ENCODE measurements at places on chromosomes 1 and 21.
A peak's percentile ranks its signal among the peaks of the same experiment; 100 is the strongest.

DNA sequence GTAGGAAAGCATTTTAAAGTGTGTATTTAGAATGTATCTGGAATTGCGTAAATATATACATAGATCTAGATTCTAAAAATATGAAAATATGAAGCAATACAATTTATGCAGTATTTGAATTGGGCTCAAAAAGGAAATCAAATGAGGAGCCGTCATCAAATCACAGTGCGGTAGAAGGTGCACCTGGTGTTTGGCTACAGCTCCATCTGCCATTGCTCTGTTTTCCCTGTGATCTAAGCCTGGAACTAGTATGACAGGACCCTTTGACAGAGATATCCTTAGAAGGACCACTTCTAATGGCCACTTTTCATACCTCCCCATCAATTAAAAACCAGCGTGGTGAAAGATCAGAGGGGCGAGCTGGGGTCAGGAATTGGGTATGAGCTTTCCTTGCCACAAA, 202.6 kb downstream of the NFIA start:
- DNase-seq, result no peak

- DNase-seq, result peak; percentile 97
Measured at GRCh38 chr1:234139966-234140365, 233.3 kb upstream of the COA6 start.

DNA sequence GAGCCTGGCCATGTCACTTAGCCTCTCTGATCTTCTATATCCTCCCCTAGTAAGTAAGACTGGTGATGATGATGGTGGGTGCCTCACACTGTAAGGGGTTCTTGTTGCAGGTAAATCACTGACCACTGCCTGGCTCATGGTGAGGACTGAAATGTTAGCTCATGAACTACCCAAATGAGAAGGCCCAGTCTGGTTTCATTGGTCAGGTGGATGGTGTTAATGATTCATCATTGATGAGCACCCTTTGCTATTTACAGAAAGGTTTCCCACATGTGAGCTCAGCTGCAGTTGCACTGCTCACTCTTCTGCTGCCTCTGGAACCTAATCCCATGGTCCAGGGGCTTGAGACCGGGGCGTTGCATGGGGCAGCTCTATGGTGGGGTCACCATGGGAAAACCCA, 417.7 kb downstream of the PRDM2 start:
- DNase-seq, result no peak

- peak; percentile 63 for DNase-seq
Measured at GRCh38 chr1:23718482-23718881, 24.8 kb upstream of the ELOA start.

GRCh38 chr1:232845406-232845955, 40.3 kb downstream of the MAP10 start:
- peak; percentile 37 for DNase-seq

DNA sequence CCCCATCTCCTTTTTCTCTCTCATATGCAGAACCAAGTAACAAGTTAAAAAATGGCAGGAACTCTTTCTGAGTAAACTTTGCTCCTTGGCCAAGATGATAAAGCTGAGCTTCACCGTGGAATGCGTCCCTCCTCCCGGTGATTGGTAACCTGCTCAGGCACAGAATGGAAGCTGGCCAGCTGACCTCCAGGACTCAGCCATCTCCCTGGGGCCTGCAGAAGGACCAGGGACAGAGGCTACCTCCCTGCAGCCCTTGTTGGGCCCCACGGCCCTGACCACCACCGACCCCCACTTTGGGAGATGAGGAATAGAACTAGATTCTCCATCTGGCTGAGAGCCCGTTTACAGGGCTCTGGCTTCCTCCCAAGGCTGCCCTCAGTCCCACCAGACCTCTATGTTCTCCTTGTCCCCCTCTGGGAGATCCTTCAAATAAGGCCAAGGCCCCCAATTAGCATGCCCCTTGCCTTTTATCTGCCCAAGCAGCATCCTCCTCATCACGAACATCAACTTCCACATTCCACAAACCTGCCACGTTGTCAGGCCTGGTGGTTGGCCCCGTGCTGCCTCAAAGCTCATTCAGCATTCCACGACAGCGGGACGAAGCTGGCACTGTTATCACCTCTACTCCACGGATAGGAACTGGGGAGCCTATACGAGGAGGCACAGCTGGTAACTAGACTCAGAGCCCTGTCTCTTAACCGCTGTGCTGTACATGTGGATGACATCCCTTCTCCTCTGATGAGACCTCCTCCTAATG, 74.2 kb downstream of the CD34 start:
- DNase-seq, result no peak

DNA sequence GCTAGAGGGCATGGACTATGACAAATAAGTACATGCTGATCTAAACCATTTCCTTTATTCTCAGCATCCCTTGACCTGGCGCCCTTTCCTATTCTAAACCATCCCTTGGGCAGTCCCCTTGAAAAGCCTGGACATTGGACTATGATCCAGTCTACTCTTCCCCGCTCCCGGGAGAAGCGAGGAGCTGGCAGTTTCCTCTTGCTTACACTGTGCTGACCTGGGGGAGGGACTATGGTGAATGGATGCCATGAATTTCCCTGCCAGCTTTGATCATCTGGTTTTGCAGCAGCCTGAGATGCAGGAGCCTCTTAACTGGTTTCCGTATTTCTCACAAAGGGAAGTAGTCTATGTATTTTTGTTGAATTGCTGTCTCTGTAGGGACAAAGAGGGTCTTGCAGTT, 121.7 kb downstream of the KIF26B start:
- DNase-seq, result no peak

DNA sequence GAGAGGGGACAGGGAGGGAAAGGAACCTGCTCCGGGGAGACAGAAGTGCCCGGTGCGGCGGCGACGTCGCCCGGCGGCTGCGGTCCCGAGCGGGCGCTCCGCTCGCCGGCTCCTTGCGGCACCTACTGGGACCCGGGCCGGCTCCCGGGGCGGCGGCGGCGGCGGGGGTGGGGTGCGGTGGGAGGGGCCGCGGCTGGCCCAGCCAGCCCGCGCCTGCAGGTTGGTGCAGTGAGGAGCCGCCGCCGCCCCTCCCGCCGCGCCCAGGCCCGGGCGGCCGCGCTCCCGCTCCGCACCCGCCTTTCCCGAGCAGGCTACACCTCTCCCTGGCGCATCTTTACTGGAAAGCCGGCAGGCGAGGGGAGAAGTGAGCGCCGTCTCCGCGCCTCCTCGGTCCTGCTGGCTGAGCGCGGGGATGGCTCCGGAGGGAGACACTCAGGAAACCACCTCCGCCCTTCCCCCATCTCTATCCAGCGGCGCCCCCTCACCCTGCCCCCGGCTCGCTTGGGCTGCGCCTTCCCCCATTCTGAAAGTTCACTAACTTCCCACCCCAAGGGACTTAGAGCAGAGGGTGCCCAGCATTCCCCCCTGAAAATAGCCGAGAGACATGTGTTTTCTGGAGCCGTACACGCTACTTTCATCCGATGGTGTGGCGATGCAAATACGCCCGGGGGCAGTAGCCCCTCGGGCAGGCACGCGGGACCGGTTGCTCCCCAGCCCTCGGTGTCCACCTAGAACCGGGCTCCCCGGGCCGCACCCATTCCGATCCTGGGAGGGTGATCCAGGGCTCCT, at the start of gene PLD5:
Gene PLD5, minus strand, starts transcription at position 127 of the 789 bp plus-strand sequence.
- peak; percentile 1 for DNase-seq

DNA sequence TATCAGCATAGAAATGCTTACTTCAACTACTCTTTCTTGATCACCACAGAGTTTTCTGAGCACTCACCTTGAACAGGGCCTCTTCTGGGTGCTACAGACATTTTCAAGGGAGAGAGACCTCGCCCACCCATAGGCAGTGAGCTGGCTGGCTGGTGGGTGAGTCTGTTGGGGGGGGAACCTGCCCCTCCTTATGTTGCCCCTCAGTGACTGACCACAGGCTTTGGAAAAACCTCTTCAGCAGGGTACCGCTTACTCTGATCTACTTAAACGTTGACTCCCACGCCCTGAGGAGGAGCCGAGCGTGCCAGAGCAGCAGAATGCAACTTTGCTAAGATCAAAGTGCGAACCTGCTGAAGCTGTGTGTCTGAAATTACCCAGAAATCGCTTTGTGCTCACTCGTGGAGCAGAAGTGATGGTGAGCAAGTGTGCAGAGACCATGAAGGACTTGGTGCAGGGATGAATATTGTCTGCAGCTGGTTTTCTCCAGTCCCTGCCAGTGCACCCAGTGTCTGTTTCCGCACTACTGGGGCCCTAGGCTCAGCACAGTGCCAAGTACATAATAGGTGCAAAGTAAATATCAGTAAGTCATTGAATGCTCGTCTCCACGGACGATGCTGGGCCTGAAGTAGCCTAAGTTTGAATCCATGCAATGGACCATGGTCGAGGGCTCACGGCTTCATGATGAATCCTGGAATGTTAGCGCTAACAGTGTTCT, 158.7 kb upstream of the IRF2BP2 start:
- no peak for DNase-seq

DNA sequence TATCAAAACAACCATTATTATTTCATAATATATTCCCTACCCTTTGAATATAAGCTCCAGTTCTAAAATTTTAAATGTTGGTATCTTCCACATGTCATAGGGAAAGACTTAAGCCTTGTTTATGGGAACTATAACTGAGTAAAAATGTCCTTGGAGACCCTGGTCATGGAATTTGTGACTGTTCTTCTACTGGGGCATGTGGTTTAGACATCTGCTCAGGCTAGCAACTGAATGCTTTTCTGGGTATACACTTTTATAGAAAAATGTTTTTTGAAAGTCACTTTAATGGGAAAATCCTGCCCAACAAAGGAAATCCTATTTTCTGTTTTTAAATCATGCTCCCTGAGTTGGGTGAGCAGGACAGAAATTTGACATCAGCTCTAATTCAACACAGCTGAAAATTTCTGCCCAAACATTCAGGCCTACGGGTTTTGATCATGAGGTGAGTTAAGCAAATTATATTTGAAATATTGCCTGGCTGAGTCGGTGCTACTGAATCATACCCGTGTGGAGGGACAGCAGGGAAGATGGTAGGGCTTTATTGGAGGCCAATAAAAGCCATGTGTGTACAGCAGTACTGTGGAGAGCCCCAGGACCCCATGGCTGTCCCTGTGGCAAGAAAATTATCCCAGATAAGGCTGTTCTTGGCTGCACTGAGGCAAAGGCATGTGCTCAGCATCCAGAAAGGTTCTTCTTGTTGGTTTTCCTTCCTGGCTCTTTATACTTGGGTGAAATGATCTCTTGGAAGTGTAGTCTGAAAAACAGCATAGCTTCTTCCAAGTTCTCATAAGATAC, 391.8 kb downstream of the DISC1 start:
- DNase-seq, result no peak

DNA sequence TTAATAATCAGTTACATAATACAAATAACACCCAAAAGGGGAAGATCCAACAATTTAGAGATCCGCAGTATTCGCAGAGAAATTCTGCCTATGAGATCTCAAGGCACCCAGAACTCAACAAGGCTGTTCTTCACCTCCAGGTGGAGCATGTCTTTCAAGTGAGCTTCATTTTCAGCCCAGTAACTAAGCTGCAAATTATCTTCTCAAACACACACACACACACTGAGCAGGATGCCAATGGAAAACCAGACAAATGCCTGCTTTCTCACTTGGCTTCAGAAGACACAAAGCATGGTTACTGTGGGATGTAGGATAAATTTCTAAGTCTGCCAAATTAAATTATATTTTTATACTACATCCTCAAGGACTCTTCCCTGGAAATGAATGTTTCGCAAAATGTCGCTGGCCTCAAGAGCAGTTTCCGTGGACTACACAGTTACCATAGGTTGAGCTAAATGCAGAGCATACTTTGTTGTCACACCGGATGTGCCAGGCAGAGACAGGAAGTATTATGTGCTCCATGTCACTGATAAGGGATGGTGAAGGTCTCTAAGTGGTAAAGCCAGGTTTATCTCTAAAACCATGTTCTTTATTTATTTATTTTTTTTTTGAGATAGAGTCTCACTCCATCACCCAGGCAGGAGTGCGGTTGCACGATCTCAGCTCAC, 30.3 kb downstream of the UBR4 start:
- DNase-seq, result peak; percentile 16

DNA sequence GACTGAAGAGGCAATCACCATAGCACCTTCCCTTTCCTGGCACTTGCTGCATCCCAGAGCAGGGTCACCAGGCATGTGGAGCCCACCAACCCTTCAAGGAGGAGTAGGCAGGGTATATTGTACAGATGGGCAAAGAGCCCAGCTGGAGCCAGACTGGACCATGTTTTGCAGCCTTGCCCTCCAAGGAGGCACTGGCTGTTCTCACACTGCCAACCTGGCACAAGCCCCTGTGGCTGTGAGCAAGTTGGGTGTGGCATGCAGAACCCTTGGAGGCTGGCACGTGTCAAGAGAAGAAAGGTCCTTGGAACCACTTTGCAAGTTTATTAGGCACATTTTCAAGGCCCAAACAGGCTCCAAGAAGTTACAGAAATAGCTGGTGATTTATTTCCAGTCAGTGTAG, 146.4 kb downstream of the FOXD2 start:
- no peak for DNase-seq

DNA sequence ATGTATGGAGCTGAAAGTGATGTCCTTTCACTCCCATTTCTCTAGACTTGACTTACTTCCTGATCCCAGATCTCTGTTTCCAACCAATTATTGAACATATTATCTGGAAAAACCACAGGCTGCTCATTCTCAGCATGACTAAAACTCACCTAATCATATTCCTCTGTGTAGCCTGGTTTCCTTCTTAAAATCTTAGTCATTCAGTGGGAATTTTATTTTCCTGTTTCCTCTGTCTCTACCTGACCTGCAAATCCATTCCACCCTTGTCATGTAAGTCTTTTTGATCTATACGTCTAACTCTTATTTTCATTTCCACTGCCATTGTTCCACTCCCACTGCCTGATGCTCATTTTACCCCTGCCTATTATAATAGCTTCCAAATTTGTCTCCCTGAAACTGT, 67.9 kb upstream of the APOBEC4 start:
- DNase-seq, result no peak

- DNase-seq, result peak; percentile 42
Measured at GRCh38 chr1:1069056-1069710, 4.9 kb downstream of the RNF223 start.

DNA sequence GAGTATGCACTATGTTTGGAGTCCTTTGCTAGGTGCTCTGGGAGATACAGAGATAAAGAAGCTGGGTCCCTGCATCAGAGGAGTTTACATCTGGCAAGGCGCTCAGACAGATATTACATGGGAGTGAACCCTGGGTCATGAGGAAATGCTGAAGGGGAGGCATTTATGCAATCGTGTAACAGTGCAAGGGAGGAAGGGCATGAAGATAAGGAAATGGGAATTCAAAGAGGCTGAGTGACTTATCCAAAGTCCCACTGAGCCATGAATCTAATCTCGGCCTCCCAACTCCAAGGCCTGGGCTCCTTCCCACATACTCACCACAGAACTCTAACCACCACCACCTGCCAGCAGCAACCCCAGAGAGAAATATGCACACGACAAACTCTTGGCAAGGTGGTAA, 51.6 kb downstream of the FAM163A start:
- no peak for DNase-seq

GRCh38 chr1:40241362-40241761, 6.4 kb upstream of the TMCO2 start:
- no peak for DNase-seq

DNA sequence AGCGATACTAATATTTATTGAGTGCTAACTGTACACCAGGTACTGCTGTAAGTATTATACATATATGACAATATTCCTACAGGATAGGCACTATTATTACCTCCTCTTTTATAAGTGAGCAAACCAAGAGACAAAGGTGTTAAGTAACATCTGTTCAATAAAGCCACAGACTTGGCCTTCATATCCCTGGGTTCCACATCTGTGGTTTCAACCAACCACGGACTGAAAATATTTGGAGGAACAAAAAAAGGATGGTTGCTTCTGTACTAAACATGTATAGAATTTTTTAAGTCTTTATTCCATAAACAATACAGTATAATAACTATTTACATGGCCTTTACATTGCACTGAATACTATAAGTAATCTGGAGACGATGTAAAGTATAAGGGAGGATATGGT, 95.1 kb downstream of the RERE start:
- DNase-seq, result no peak

GRCh38 chr1:58949551-58950220, 165.8 kb upstream of the JUN start:
- no peak for DNase-seq
